ENCODE measurements at places on chromosomes 1 and 21. TPM values are rescaled to one million over a fixed set of nuclear protein-coding genes. Genes with fewer than 3 reads are reported as not detected.

Gene KRTAP12-2
- total RNA-seq, result not detected

Gene KDF1
- not detected for total RNA-seq

Gene TSSK3
- not detected for total RNA-seq

Gene MYBPH
- total RNA-seq, result 8.5 TPM

Gene VWA5B1
- total RNA-seq, result not detected

Gene VAV3
- total RNA-seq, result not detected

Gene TCEA3
- 2.5 TPM for total RNA-seq

Gene MATN1
- not detected for total RNA-seq

Gene ROR1
- total RNA-seq, result 18.7 TPM

Gene BARHL2
- not detected for total RNA-seq

Gene S100A2
- 8.0 TPM for total RNA-seq

Gene KCNK1
- 2.2 TPM for total RNA-seq

Gene ERMAP
- total RNA-seq, result 8.7 TPM

Gene KCNH1
- total RNA-seq, result 0.78 TPM

Gene PRPF38A
- 10.0 TPM for total RNA-seq

Gene FAM72C
- total RNA-seq, result 0.72 TPM

Gene RUSC1
- total RNA-seq, result 30.7 TPM

Gene NUP210L
- not detected for total RNA-seq

Gene CTSS
- 2.2 TPM for total RNA-seq

Gene CLCNKA
- total RNA-seq, result not detected

Gene TFB2M
- total RNA-seq, result 14.3 TPM

Gene SPATA1
- total RNA-seq, result under 0.01 TPM

Gene KAZN
- total RNA-seq, result 1.4 TPM

Gene CYP4X1
- total RNA-seq, result 0.32 TPM

Gene KLF17
- total RNA-seq, result not detected

Gene TIPRL
- total RNA-seq, result 37.1 TPM

Gene AMPD1
- not detected for total RNA-seq

Gene ZBTB37
- 3.8 TPM for total RNA-seq

Gene ADCY10
- total RNA-seq, result 1.2 TPM

Gene FABP3
- total RNA-seq, result not detected

Gene LEMD1
- not detected for total RNA-seq

Gene FAM177B
- total RNA-seq, result not detected

Gene RHD
- total RNA-seq, result not detected

Gene ETV3L
- not detected for total RNA-seq

Gene S100A7
- not detected for total RNA-seq

Gene OR2T11
- not detected for total RNA-seq

Gene FCGR2B
- total RNA-seq, result not detected

Gene MXRA8
- 281 TPM for total RNA-seq

Gene FMO1
- total RNA-seq, result not detected

Gene ACTA1
- 0.13 TPM for total RNA-seq

Gene CD5L
- not detected for total RNA-seq

Gene EPHA8
- total RNA-seq, result not detected

Gene CYYR1
- total RNA-seq, result 1.4 TPM

Gene ZNF691
- total RNA-seq, result 6.5 TPM

Gene RAP1GAP
- total RNA-seq, result not detected

Gene LY9
- not detected for total RNA-seq

Gene GREM2
- not detected for total RNA-seq

Gene FAM78B
- total RNA-seq, result 0.13 TPM

Gene LCE7A
- total RNA-seq, result not detected

Gene KLHDC9
- total RNA-seq, result 0.96 TPM

Gene UMODL1
- not detected for total RNA-seq

Gene TSPAN2
- total RNA-seq, result 2.3 TPM

Measured in epithelial cell of alveolus of lung (primary cell).